ENCODE measurements at places on chromosomes 12 and 14.

DNA sequence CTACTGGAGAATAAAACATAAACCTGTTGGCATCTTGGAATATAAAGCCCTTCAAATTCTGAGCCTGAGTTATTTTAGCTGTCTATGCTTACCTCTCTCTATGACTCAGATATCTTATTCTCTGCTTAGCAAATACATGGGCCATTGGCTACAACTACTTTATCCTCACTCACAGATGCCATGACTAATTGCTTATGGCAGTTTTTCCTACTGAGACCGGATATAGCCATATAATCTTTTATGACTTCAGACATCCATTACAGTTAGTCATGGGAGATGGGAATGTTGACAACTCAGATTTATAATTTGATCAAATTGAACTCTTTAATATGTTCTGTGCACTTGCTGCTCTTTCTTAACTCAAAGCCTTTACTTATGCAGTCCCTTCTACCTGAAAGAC is 502.4 kb upstream of the ATP2B1 start:
- DNase-seq: no peak

GRCh38 chr12:132159555-132160003 is 15.3 kb downstream of the NOC4L start:
- peak; percentile 47 for DNase-seq

DNA sequence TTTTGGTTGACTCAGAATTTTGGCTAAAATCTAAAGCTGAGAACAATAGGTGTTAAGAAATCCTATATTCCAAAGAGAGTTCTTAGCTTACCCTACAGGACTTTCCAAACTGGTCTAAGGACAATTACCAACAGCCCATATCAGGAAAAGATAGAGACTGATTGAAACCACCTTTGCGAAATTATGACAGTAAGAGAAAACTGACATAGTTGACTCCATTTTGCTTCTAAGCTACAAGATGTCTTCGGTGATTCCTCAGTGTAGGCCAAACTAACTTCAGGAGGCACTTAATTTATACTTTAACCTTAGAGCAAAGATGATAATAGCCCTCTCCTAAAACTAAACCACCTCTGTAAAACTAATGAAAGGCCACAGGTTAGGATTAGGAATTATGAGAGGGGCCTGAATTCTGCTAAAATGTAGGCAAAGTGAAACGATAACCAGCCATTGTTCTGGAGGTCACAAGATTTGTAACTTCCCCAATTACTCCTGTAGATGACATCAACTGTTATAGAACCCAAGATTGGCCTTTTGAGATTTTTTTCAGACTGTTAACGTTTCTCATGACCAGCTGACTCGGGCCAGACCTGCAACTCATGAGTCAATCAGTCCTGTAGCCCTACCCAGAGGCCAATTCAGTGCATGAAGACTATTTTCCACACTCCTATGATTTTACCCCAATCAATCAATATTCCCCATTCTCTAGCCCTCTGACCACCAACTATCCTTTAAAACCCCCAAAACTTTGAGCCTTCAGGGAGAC is 43.0 kb downstream of the KLRG1 start:
- DNase-seq: no peak

- DNase-seq: no peak
These were observed 52.8 kb downstream of the PPFIBP1 start for GRCh38 chr12:27576667-27577347.

- DNase-seq: peak; percentile 42
These were observed 20.8 kb downstream of the FAM222A start for GRCh38 chr12:109734219-109735000.
